ENCODE measurements at places on chromosomes 13 and 19.

- no peak for DNase-seq
These were observed 13.9 kb upstream of the DNAJC15 start for GRCh38 chr13:43009506-43009905.

GRCh38 chr19:33809960-33810359, 13.3 kb downstream of the KCTD15 start:
- no peak for DNase-seq

GRCh38 chr13:44432650-44433049, 59.0 kb downstream of the SERP2 start:
- no peak for DNase-seq

DNA sequence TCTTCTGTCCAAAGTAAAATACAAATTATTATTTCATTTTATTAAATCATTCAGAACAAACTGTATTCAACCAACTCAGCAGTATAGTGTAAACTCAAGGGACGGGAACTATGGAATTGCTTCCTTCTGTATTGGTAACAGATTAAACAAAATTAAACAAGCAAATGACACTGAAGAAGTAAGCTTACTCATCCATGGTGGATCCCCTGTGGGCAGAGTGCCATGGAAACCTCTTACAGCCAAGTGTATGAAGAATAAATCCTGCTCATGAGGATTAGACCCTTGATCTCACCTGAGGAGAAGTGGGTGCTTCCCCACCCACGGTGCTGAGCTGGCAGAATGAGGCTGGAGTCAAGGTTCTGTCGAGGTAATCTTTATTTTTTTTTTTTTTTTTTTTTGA, 18.0 kb upstream of the RFXAP start:
- DNase-seq: no peak
